PC-3 (cell line): ENCODE measurements at places on chromosomes 6 and 20. TPM values are rescaled to one million over a fixed set of nuclear protein-coding genes. Genes with fewer than 3 reads are reported as not detected.

Gene CDH4
- not detected in 2 replicates for total RNA-seq

Gene CGA
- not detected in 2 replicates for total RNA-seq

GRCh38 chr6:506508-506907 is 115.0 kb downstream of the IRF4 start:
- DNase-seq = no peak

DNA sequence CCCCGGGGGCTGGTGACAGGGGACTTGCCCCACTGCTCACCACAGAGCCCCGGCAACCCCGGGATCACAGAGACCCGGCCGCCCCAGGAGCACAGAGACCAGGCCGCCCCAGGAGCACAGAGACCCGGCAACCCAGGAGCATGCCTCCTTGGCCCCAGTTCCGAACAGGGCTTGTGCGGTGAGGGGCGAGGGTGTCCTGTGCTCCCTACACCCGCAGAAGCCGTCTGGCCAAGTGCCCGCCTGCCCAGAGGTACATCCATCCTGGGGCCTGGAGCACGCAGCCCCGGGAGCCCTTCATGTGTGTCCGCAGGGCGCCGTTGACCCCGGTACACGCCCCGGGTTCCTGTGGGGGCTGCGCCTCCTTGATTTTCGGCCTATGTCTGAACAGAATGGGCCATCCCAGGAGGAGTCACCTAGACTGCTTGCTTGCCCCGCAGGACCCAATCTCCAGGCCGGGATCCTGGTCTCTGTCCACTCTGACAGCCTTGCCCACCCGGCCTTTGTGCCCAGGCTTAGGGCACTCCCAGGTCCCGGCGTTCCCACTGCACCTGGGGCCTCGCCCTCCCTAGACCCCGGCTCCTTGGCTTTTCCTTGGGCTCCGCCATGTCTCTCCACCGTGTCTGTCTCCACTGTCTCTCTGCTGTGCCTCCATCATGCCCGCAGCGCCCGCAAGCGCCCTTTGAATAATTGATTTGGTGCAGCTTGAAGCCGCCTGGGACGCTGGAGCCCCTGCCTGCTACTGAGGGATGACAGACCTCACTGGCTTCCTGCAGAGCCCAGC is 219.8 kb downstream of the ERMARD start:
- DNase-seq = no peak

DNA sequence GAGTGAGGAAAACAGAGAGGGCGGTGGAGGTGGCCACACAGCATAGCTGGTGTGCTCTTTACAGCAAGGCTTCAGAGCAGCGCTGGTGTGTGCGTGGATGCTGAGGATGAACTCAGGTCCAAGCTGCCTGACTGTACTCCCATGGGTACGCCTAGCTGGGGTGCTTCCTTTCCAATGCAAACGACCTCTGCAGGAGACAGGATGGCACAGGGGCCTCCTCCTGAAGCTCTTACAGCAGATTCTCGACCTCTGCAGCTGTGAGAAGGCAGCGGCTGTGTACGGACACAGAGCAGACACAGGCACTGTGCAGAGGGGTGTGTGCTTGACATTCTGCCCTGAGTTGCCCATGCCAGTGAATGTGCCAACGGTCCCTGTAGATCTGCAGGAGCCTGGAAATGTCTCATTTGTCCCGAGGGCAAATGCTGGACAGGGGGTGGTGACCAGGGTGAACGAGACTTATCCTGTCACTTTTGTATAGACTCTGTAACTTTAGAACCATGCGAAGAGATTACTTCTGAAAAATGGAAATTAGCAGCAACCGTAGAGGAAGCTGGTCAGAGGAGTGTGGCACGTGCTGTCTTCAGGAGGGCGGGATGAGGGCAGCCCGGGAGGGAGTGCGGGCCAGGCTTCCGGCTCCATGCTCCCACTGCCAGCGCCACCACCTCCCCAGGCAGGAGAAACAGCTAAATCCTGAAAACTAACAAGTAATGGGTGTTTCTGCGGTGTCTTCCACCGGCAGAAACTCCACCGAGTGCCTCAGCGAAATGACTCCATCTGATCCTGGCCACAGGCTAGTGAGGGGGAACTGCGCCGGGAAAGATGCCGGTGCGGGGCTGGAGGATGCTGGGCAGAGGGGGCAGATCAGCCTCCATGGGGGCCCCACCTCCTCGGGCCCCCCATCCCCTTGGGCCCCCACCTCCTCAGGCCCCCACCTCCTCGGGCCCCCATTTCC is 120.9 kb upstream of the RPS6KA2 start:
- no peak for DNase-seq

- peak; percentile 91 for DNase-seq
Observed at GRCh38 chr6:119541132-119541905, 191.8 kb upstream of the MAN1A1 start.

DNA sequence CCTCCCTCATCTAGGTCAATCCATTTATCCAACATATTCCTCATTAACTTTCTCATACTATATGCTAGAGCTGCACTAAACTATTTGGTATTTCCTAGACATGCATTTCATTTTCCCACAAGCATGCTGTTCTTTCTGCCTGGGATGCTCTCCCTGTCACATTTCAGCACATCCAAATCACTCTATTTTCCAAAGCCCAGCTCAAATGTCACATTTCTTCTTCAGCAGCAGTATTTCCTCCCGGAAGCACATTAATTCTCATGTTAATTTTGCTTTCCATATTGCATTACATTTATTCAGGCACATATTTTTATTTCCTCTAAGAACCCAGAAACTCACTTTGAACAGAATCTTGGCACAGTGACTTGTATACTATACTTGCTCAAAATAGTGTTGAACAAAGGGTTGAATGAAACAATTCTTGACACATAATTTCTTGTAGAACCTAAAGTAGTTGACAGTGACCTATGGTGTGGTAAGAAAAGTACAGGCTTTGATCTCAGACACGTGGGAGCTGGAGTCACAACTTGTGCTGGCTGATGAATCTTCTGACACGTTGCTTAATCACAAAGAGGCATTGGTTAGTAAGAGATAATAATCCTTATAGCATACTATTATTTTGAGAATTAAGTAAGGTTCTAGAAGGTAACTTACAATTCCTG is 30.8 kb upstream of the CD2AP start:
- no peak for DNase-seq

- DNase-seq = no peak
Observed at GRCh38 chr6:37979392-37980221, 160.1 kb downstream of the ZFAND3 start.

GRCh38 chr6:81997090-81997926 is 244.8 kb upstream of the TENT5A start:
- peak; percentile 86 for DNase-seq

DNA sequence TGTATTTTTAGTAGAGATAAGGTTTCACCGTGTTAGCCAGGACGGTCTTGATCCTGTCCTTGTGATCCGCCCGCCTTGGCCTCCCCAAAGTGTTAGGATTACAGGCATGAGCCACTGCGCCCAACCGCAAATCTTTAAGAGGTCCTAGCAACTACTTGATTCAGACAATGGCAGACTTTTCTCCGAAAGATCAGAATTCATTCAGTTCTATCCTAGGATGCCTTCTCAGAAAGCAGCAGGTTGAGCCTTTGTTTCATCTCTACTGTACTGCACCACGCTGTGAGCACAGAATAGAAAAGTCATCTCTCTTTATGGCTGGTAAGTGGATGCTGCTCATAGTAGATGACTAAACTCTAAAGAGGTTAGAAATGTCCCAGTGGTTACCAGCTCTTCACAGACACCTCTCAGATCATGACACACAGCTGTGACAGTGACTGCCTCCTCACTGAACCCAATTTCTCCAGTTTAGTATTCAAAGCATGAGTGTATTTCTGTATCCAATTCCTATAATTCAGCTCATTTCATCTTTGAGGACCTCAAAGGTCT is 6.0 kb upstream of the HSF2 start:
- no peak for DNase-seq

- no peak for DNase-seq
Observed at GRCh38 chr6:38407192-38407591, 232.5 kb downstream of the BTBD9 start.

DNA sequence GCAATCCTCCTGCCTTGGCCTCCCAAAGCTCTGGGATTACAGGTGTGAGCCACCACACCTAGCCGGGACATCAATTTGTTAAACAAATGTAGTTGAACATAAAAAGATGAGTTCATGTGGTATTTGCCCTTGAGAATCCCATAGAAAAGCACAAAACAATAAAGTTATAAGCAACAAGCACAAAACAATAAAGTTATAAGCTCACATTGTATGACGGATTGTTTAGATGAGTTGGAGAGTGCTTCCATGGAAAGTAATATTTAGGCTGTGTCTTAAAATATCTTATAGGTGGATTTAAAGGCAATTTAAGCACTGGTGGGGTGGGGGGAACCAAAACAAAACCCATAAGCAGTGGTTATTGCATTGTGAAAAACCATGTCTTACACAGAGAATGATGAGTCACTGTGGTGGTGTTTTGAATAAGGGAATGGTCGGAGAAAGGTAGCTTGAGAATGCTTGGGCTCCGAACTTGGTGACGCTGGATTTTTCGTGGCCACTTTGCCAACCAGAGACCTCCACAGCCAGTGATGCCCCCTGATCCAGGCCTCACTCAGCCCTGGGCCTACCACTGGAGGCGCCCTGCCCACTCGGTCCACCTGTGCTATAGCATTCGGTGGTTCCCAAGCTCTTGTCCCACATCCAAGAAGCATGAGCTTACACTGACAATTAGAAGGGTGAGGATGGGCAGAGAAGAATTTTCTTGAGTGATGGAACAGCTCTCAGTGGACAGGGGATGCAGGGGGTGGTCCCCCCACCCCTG is 256.0 kb downstream of the CDKAL1 start:
- DNase-seq = no peak

Gene KCNK17
- total RNA-seq = not detected in 2 replicates

GRCh38 chr6:13813621-13814175 is 659 bp downstream of the MCUR1 start:
- peak; percentile 69 for DNase-seq

- no peak for DNase-seq
Observed at GRCh38 chr6:37513576-37513975, 13.9 kb upstream of the CCDC167 start.

Gene IBTK
- total RNA-seq = 17.2 and 20.0 TPM in 2 replicates

GRCh38 chr20:57953638-57954037 is 243.8 kb upstream of the PMEPA1 start:
- DNase-seq = peak; percentile 59

Gene PI3
- total RNA-seq = 175 and 188 TPM in 2 replicates

GRCh38 chr20:11112832-11113231 is 439.0 kb upstream of the JAG1 start:
- peak; percentile 72 for DNase-seq

Gene TTLL9
- not detected in 2 replicates for total RNA-seq

- DNase-seq = no peak
Observed at GRCh38 chr20:41989039-41989679, 371.0 kb upstream of the CHD6 start.

DNA sequence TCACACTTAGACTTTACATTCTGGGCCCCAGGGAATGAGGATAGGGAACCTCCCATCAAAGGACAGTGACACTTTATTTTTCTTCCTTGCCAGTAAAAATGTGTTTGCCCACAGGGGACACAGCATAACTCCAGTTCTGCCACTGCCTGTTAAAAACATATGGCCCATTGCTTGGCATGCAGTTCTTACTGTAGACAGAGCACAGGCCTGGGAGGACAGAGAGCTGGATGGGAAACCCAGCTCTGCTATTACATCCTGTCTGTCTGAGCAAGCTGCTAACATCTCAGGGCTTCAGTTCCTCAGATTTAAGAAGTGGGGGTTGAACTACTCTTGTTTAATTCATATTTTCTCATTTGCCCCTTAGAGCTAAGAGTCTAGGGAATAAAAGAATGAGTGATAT is 120.2 kb downstream of the AKAP7 start:
- no peak for DNase-seq

DNA sequence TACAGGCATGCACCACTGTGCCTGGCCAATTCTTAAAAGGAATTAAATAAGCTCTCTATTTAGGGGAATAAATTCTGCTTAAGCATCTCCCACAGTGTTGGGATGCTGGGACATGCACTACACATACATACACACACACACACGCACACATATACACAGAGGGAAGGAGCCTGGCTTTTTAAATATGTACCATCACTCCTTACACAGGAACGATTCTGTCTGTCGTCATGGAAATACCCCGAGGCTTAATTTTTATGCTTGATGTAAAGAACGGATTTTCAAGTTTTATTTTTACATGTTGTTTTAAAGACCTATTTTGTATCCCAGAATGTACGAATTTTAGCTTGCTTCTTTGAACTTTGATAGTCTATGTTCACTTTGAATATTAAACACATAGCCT is 95.3 kb downstream of the CD109 start:
- no peak for DNase-seq

Gene MRAP2
- 0.07 and 0.12 TPM in 2 replicates for total RNA-seq

Gene ROS1
- total RNA-seq = 0.07 and 0.17 TPM in 2 replicates

GRCh38 chr6:48141975-48142374 is 31.0 kb upstream of the PTCHD4 start:
- DNase-seq = peak; percentile 12

Gene RBM24
- total RNA-seq = 2.0 and 3.2 TPM in 2 replicates
